ENCODE measurements at places on chromosomes 5 and 9.

GRCh38 chr5:16952968-16953671, 17.0 kb upstream of the MYO10 start:
- DNase-seq, result no peak

DNA sequence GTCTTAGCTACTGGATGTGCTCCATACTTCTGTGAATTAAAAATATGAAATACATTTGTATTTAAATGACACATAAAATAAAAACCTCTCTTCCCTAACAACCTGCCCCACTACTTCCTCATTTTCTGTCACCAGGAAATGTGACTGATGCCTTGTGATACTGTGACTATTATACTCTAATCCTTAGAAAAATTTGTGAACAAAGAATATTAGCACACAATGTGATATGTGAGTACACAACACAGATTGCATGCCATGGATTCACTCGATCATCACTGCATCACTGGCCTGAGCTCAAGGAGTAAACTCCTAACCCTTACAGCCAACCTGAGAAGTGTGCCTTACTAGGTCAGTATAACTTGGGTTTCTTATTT, 281.0 kb downstream of the EFNA5 start:
- DNase-seq, result no peak

DNA sequence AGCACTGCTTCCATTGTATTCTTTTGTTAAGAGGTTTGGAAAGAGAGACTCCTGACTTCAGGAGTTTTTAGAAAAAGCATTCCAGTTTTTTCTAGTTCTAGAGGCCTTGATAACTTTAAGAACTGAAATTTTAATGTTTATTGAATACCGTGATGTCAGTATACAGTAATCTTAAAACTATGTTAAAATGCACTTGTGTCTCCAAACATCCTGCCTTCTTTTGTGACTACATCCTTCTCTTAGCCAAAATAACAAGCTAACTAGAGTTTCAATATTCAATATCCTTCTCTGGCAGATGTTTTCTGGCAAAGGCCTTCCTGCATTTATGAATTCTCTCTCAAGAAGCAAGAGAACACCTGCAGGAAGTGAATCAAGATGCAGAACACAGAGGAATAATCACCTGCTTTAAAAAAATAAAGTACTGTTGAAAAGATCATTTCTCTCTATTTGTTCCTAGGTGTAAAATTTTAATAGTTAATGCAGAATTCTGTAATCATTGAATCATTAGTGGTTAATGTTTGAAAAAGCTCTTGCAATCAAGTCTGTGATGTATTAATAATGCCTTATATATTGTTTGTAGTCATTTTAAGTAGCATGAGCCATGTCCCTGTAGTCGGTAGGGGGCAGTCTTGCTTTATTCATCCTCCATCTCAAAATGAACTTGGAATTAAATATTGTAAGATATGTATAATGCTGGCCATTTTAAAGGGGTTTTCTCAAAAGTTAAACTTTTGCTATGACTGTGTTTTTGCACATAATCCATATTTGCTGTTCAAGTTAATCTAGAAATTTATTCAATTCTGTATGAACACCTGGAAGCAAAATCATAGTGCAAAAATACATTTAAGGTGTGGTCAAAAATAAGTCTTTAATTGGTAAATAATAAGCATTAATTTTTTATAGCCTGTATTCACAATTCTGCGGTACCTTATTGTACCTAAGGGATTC, 43.1 kb downstream of the NDFIP1 start:
- peak; percentile 23 for DNase-seq

DNA sequence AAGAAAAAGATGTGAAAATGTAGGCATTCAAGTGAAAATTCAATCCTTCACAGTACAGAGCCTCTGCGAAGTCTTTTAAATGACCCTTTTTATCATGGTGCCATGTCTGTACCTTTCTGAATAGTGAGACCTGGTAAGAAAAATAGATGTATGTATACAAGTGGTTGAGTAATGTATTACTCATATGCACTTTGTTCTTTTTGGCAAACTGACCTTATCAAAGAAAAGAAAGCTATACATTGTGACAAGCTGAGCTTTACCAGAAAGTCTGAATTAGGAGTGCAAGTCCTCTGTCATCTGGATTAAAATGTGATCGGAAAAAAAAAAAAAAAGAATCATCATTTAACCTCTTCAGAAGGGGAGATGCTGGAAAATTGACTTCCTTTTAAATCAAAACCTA, 356.4 kb upstream of the CCNH start:
- no peak for DNase-seq

DNA sequence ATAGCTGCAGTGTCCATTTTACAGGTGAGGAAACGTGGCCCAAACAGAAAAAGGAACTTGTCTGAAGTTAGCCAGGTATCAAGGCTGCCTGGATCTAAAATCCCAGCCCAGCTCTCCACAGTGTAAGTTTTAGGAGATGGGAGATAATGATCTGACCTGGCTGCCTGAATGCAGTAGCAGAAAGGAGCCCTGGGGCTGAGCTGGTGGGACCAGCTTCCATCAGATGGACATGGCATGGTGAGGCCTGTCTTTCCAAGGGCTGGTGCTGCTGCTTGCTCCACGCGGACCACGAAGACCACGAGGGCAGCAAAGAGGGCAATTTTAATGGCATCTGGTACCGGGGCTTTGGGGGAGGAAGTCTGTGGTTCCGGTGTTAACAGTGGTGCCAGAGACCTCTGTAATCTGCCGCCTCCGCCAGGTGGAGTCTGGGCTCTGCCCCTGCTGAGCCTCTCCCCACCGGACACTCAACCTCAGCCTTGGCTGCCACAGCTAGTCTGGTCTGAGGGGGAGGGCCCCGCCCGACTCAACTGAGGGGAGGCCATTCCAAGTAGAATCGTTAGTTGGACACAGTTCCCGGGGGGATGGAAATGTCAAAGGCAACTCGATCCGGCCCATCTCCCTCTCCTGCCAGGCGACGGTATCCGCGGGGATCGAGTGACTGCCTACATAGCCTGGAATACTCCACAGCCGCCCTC, 650 bp downstream of the MYORG start:
- DNase-seq, result peak; percentile 68

DNA sequence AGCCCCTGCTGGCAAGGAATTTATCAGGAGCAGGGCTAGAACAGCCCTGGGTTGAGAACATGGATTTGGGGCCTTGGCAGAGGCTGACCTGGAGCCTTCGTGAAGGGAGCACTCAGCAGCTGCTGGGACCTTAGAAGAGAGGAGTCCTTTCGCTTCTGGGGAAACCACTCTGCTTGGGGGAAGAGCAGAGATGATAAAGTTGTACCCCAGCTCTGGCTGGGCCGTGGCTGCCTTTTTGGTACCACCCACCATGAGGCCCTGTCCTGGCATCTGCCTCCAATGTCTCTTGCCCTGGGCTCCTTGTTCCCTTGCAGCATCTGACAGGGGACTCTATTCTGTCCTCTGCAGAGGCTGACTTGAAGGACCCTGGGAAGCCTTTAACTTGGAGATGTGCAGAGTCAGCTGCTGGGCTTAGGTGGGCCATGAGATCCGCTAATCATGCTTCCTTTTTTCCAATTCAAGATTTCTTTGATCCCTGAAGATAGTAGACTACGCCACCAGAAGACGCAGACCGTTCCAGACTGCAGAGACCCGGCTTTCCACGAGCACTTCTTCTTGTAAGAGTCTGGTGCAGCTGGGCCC, 20.2 kb downstream of the RGS3 start:
- no peak for DNase-seq

DNA sequence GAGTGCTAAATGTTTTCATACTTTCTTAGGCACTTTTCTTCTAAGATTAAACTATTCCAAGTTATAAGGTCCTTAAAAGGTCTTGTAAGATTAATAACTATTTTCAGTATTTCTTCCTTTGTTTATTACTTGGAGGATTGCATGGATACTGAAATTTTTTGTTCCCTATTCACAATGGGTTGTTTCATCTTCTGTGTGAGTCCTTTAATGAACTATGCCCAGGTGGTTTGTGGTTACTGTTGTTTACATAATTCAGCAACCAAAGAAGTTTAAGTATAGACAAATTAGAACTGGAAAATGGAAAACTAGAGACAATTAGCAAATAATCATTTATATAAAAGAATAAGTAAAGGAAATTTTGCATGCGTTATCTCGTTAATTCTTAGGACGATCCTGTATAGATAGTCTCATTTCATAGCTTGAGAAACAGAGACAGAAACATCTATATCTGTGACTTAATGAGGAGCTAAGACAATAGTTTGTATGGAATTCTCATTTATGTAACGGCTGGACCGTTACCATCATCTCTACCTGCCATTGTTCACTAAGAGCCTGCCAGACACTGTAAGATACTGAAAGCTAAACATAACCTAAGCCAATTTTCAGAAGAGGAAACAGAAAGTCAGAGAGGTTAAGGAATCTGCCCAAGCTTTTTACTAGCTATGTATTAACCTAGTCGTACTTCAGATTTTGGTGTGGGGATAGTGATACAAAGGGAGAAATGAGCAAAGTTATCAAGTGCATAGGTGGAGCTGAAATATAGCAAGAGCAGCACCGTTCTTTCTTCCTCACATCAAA, 148.2 kb downstream of the PAM start:
- no peak for DNase-seq

- DNase-seq, result no peak
These were observed 10.8 kb upstream of the BTNL3 start for GRCh38 chr5:180977852-180978251.

DNA sequence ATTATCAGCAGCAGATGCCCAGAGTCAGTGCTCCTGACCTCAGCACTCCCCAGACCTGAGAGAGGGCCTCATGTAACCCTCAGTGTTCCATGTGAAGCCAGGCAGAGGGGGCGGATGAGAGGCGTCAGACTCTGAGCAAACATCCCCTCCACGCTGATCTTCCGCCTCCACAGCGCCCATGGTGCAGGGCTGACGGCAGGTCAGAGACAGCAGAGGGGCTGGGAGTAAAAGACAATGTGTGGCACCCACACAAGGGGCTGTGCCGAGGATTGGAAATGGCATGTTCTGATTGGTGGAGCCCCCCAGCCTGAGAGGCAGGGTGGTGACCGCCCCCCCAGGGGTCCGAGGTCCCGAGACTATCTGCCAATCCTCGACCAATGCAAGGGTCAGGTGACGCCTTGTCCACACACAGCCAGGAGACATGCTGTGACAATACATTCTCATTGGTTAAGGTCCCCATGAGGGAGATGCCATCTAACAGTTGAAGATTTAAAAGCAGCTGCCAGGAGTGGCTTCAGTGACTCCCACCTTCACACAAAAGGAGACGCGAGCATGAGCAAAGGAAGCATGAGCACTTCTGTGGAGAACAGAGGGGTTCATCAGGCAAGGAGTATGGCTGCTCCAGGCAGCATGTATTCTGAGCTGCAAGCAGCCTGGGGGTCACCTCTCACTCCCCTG, 19.3 kb upstream of the SLC25A51 start:
- DNase-seq, result no peak

- no peak for DNase-seq
These were observed 474.4 kb downstream of the RASEF start for GRCh38 chr9:82588301-82589180.

DNA sequence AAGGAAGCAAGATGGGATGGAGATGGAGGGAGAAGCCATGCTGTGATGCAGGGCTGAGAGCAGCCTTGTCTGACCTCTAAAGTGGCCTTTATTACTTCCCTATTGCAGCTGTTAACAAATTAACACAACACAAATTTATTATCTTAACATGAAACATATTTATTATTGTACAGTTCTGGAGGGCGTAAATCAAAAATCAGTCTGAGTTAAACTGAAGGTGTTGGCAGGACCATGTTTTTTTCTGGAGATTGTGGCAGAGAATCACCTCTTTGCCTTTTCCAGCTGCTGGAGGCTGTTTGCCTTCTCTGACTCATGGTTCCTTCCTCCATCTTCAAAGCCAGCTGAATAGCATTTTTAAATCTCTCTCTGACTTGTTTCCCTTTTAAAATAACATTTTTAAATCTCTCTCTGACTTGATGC, 7.2 kb upstream of the MCC start:
- DNase-seq, result no peak

DNA sequence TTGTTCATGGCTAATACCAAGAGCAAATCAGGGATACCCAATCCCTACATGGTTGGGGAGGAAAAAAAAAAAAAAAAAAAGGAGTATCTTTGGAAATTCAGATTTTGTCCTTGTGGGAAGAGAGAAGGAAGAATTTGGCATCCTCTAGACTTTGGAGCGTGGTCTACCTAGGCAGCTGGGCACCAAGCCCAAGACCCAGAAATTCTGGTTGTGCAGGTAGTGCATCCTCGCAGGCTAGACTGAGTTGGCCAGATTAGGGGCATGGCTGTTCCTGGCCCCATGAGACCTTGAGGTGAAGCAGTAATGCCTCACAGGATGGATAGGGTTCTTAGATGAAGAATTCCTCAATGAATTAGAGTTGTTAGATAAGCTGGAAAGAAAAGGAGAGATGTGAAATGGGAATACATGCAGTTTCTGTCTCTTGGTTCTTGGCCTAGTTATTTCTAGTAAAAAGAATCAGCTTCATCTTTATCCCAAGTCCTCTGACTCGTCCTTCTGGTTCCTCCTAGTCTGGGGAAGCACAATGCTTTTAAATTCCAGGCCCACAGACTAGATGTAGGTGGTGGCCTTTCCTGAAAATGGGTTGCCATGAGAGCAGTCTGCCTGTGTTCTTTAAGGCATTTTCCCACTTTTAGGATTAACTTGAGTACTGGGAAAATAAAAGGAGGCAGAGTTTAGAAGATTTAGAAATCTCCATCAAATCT, 140.5 kb upstream of the RUSC2 start:
- peak; percentile 68 for DNase-seq

DNA sequence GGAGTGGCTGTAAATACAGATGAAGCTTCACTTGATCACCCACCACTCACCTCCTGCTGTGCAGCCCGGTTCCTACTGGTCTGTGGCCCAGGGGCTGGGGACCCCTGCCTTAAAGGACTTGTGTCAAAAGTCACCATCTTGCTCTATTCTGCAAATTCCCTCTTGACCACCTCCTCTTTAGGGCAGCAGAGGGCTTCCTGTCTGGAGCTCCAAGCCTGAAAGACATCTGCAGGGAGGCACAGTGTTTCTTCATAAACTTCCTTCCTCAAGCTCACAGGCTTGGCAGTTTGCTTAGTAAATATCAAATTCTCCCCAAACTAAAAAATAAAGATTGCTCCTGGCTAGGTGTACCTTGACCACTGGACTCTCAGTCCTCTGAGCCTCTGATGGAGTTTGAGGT, 104.4 kb downstream of the FRMD3 start:
- DNase-seq, result no peak

GRCh38 chr5:164475339-164475977, 970.0 kb downstream of the MAT2B start:
- peak; percentile 73 for DNase-seq

- peak; percentile 15 for DNase-seq
These were observed 395.0 kb upstream of the SMARCA2 start for GRCh38 chr9:1619915-1620710.

- DNase-seq, result no peak
These were observed 1.2 kb upstream of the TBCA start for GRCh38 chr5:77777281-77777892.

- no peak for DNase-seq
These were observed 7.5 kb downstream of the SURF4 start for GRCh38 chr9:133368249-133368881.

GRCh38 chr5:138955013-138955660, 80.0 kb upstream of the LRRTM2 start:
- DNase-seq, result no peak
